T-helper 2 cell treated with Interferon-gamma antibody and Interleukin-4, amounts not matched to agents 100 ng/mL and 5 ng/mL, for 36 hours (primary cell): ENCODE measurements at places on chromosomes 13 and 19. TPM values are rescaled to one million over a fixed set of nuclear protein-coding genes. Genes with fewer than 3 reads are reported as not detected.

The GARIN5A gene
- total RNA-seq, result 0.23 and 0.36 TPM in 2 replicates

The COL4A1 gene
- total RNA-seq, result not detected in 2 replicates

The TMEM221 gene
- total RNA-seq, result not detected in 2 replicates

The DAND5 gene
- total RNA-seq, result not detected in 2 replicates

The OR4F17 gene
- not detected in 2 replicates for total RNA-seq

The CYSLTR2 gene
- total RNA-seq, result 3.3 and 3.7 TPM in 2 replicates

The EHD2 gene
- 0.11 TPM in 1 of 2 replicates, not detected in the other for total RNA-seq
